ENCODE measurements at places on chromosomes 7 and 10.

DNA sequence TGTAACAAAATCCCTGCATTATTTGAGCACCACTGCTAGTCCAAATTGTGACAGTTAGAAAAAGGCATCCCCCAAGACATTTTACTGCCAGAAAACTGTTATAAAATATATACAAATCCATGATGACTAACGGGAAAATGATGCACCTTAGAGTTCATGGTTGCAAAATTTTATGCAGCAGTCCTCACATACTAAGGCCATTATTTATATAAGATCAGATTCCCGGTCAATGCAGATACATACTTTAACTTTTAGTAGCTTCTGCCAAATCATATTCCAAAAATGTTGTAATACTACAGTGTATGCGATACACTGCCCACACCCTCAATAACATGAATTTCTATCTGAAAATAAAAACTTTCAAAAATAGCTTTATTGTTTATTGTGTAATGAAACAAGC is 239.9 kb upstream of the ZNF32 start:
- no peak for DNase-seq

DNA sequence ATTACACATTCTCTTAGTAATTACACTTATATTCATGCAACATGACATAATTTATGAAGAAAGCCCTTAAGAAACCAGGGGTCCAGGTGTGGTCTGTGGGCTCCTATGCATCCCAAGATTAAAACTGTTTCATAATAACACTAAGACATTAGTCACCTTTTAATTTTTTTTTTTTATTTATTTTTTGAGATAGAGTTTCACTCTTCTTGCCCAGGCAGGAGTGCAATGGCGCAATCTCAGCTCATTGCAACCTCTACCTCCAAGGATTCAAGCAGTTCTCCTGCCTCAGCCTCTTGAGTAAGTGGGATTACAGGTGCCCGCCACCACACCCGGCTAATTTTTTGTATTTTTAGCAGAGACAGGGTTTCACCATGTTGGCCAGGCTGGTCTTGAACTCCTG is 12.5 kb downstream of the GDI2 start:
- no peak for DNase-seq

DNA sequence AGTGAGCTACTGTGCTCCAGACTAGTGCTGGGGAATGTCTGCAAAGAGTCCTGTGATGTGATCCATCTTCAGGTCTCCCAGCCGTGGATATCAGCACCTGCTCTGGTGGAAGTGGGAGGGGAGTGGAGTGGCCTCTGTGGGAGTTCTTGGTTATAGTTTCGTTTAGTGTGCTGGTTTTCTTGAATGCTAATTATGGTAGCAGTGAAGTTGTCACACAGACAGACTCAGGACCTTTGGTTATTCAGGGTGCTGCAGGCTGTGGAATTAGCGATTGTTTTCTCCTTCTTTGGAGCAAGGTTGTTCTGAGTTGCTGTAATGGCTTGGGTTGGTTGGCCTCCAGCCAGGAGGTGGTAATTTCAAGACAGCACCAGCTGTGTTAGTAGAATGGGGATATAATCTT is 132.7 kb upstream of the HGF start:
- no peak for DNase-seq

- no peak for DNase-seq
Measured at GRCh38 chr10:113183573-113183972, 233.5 kb downstream of the TCF7L2 start.

GRCh38 chr10:5527332-5528200 is 2.8 kb downstream of the CALML3 start:
- DNase-seq, result no peak

GRCh38 chr10:121631365-121632029 is 33.3 kb upstream of the FGFR2 start:
- no peak for DNase-seq

GRCh38 chr7:129855234-129855673 is 97.5 kb downstream of the UBE2H start:
- DNase-seq, result no peak

DNA sequence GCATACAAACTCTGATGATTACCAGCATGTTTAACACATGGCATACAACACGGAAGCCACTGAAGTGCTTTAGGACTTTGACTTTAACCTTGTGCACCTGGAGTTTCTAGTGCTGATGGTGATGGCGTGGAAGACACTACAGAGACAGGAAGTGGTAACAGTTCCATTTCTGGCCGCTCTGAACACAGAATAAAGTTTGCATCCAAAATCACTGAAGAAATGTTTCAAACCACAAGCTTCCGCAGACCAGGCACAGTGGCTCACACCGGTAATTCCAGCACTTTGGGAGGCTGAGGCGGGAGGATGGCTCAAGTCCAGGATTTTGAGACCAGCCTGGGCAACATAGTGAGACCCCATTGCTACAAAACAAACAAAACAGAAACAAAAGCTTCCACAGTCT is 40.3 kb upstream of the TNPO3 start:
- DNase-seq, result peak; percentile 2

- DNase-seq, result no peak
Measured at GRCh38 chr10:60281792-60282353, 107.8 kb downstream of the ANK3 start.

Data from activated CD4-positive, alpha-beta T cell treated with anti-CD3 and anti-CD28 coated beads for 4 hours (primary cell).